ENCODE measurements at places on chromosomes 3 and 15.

DNA sequence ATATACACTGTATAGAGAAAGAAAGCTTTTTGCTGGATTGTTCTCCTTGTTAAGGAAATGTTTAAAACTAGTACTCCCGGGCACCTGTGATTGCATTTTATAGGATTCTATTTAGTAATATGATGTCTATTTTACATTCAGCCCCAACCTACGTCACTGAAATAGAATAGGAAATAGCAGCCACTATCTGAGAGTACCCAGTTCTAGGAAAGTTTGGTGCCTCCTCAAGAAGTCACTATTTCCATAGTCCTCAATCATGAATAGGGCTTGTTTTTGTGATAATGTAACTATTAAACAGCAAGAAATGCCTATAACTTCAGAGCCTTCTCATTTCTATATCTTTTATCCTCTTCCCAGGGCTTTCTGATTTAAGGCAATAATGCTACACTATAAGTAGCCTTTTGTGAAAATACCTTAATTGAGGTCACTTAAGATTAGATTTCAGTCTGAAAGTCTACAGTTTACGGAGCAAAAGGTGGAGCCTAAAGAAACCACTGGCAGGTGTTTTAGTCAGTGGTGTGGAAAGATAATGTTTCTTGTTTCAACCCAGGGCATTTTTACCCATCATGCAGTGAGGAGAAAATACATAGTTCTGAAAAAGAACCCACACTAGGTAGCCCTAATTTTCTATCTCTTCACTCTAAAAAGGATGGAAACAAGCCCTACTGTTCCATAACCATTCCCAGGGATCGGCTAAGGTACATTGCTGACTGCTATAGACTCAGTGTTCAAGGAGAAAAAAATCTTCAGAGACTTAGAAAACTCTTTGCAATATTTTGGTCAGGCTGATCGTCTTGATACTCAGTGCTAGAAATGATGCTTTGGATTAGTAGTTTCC lies 38.7 kb downstream of the TIGIT start:
- DNase-seq: no peak

- DNase-seq: no peak
Observed at GRCh38 chr15:57640930-57641682, 49.4 kb downstream of the MYZAP start.

- no peak for DNase-seq
Observed at GRCh38 chr15:74525945-74526344, 15.1 kb upstream of the ARID3B start.

- DNase-seq: no peak
Observed at GRCh38 chr15:68683026-68683425, 104.2 kb downstream of the CORO2B start.

DNA sequence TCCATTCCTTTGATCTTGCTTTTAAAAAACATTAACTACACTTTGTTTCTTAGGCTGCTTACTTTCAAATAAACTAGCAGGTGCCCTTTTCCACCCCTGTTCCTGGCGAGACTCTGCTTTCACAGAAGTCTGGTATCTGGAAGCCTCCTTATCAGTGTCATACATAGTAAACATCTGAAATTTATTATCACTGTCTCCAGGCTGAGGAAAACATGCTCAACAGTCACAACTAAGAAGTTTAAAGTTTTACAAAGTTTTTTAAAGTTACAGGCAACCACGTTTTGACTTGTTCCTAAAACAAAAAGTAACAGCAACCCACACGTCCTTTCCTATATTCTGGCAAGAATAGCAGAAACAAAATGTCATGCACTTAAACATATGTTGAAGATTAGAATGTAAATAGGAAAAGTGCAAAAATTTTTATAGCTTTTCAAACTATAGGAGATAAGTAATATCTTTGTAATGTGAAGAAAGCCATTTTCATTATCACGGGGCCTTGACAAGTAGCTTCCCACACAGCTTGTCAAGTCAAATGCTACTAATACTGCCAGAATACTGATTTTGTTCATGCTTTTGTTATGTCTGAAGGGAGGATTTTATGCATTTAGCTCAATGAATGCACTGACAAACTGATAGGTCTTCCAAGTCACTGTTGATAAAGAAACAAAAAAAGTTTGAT lies 275.2 kb upstream of the KCNMB2 start:
- no peak for DNase-seq

DNA sequence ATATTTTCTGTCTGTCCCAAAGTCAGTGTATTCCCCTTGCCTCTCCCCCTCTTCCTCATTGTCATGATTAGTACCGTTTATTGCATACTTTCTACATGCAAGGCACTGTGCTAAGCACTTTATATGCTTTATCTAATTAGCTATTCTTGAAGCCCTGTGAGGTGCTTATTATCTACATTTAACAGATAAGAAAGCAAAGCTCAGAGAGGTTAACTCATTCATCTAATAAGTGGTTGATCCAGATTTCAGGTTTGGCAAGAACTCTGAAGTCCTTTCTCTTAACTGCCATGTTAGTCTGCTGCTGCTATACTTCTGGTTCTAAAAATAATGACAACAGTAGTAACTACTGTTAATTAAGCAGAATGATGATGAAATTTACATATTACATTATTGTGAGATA lies 13.5 kb downstream of the IQGAP1 start:
- no peak for DNase-seq

DNA sequence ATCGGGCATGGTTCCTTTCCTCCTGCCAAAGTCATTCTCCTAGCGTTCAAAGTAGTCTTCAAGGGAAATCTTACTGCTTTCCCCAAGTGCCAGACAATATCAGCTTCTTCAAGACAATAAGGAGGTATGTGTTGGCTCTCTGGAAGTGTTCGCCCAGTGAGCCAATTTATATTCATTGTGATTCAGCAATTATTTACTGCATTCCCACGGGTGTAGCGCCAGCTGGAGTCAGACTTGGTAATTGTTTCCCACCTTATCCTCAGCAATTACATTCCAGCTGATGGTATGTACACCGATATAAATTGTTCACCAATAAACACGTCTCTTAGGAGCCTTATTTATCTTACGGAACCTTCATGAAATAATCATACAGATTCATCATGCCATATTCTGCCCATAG lies 103.6 kb upstream of the CTNNB1 start:
- DNase-seq: no peak

DNA sequence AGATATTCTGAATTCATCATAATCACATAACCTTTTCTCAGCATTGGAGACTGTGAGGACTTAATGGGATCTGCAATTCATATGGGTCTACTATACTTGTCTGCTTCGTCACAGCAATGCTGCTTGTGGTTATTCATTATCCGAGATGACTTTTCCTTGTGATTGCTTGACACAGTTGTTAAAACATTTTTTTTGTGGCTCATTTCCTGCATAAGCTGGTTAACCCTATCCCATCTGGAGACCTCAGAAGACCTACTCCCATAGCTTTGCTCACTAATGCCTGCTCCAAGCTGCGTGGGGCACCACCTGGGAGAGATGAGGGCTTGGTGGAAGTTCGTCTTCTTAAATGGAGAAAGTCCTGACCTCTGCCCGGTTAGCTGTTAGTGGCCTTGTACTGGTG lies 360.8 kb downstream of the CHST2 start:
- no peak for DNase-seq

- no peak for DNase-seq
Observed at GRCh38 chr3:12436514-12437220, 47.6 kb upstream of the TSEN2 start.

GRCh38 chr3:173255555-173255954 lies 114.5 kb upstream of the SPATA16 start:
- DNase-seq: no peak

- no peak for DNase-seq
Observed at GRCh38 chr15:88419830-88420229, 47.4 kb downstream of the MRPL46 start.

DNA sequence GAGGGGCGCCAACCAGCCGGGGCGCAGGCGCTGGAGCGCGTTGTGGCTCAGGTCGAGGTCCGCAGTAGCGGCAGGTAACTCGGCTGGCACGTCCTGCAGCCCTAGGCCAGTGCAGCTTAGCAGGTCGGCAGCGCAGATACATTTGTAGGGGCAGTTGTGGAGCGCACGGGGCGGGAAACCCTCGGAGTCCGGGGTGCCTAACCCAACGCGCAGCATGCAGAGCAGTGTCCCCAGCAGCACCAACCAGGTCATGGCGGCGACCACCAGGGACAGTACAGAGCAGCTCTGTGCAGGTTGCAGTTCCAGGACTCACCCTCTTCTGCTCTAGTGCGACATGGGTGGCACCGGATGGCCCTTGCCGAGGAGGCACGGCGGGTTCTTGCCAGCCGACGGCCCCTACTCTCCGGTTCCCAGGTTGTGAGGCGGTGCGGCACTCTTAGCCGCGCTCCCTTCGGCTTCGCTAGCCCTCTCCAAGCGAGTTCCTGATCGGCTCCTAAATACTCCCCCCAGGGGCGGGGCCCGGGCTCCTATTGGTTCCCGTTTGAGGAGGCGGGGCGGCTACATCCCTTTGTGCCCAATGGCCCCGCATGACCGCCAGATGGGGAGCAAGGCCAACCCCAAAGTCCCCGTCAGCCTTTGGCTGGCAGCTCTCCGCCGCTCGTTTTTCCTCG lies at the start of gene AMIGO3:
Gene AMIGO3 (minus strand): TSS at position 471 of the 671 bp plus-strand sequence. CDS start 219 bp downstream, at position 252.
- DNase-seq: peak; percentile 47

DNA sequence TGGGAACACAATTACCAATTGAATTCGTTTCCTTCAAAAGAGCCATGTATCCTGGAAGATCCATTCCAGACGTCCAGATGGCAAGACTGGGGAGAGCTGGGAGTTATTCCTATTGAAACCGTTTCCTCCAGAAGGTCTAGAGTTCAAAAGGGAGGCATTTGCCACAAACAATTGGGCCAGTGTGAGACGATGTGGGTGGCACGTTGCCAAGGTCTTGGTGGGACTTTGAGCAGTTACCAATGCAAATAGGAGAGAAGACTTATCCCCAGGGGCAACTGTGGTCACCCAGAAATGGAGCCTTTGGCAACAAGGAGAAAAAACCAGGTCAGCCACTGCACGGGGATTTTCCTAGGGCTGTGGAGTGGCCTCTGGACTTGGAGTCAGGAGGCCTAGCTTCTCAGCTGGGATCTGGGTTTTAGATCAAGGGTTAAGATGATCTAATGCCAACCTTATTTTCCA lies 29.6 kb upstream of the TLE3 start:
- no peak for DNase-seq

GRCh38 chr3:46303240-46303639 lies 50.7 kb upstream of the CCR2 start:
- no peak for DNase-seq
